Stimulated activated CD4-positive, alpha-beta T cell treated with anti-CD3 and anti-CD28 coated beads, Interleukin-1b, Interleukin-23, amount 100 ng/mL, for 1 hour (primary cell): ENCODE measurements at places on chromosomes 11 and 22.

GRCh38 chr11:103397369-103397768, 288.1 kb downstream of the DYNC2H1 start:
- no peak for DNase-seq

DNA sequence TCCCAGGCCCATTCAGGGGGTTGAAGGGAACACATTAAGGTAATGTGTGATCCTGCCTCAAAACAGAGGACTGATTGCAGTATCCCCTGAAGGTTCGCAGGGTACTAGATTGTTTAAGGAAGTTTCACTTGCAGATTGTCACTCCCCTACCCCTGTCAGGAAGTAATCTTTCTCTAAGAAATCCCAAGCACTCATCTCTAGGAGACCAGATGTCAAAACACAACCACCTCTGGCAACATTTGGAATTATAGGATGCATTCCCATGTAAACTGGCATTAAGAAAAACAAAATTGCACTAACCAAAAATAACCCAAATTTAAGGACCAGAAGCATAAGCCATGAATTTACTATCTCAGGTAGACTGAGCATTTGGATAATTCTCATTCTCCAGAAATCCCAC, 1.6 kb downstream of the MRPL17 start:
- no peak for DNase-seq

- DNase-seq = no peak
Measured at GRCh38 chr11:86758171-86758570, 42.2 kb upstream of the PRSS23 start.

DNA sequence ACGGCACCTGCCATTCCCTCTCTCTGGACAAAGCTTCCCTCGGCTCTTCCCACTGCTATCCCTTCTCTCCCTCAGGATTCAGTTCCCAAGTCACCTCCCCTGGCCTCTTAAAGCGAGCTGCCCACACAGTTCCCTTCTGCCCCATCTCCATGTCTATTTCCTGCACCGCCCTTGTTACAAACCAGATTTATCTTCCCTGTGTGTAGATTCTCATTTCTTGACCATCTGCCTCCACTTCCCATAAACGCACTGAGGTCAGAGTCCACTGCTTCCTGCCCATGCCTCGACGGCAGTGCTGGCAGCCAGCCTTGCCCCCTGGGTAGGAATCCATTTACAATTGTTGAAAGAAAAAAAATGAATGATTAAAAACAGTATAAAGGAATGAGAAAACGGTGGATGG, 11.6 kb upstream of the APOBEC3B start:
- DNase-seq = no peak

DNA sequence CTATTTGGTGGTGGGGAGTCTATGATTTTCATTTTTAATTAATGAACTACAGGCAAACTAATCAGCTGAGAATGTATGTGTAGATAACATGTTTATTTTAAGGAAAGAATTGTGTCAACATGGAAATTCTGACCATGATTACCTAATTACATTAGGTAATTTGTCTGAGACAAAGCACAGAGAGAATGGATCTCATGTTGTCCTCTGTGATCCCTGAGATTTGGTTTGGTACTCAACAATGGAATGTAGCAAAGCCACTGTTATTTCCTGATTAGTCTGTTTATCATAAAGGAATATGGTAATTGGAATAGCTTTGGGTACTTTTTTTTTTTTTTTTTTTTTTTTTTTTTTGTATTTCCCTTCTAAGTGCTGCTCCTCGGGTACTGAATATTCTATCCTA, 718.8 kb upstream of the ARHGAP42 start:
- DNase-seq = no peak

DNA sequence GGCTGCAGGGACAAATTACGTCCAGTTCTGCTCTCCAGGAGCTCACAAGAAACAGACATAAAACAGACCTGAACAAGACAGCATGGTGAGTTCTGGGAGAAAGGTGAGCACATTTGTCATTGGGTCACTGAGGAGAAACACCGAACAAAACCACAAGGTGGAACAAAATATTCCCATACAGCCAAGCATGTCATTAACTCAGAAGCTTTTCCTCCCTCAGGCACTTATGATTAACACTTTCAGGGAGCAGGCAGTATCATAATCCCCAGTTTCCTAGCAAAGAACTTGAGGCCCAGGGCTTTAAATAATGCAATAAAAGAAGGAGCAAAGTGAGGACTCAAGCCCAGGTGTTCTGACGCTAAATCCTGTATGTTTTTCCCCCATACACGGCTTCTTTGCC, 43.0 kb downstream of the P4HA3 start:
- DNase-seq = no peak

GRCh38 chr11:6671991-6672390, 11.1 kb downstream of the MRPL17 start:
- no peak for DNase-seq

DNA sequence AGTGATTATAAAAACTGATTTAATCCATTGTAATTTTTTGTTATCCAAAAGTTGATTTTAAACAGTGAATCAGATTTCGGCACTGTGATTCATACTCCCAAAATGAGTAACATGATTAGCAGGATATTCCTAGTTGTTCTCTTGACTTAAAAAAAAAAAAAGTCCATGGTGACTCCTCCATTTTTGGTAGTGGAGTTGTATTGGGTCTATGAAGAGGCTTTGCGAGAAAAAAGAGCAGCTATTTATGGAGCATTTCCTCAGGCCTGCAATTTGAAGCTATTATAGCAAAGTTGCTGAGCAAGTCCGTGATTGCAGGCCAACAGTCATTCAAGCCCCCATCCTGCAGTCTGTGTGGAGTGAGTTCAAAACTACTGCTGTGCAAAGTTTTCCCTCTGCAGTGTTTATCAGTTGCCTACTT, 28.8 kb downstream of the YAP1 start:
- DNase-seq = no peak

DNA sequence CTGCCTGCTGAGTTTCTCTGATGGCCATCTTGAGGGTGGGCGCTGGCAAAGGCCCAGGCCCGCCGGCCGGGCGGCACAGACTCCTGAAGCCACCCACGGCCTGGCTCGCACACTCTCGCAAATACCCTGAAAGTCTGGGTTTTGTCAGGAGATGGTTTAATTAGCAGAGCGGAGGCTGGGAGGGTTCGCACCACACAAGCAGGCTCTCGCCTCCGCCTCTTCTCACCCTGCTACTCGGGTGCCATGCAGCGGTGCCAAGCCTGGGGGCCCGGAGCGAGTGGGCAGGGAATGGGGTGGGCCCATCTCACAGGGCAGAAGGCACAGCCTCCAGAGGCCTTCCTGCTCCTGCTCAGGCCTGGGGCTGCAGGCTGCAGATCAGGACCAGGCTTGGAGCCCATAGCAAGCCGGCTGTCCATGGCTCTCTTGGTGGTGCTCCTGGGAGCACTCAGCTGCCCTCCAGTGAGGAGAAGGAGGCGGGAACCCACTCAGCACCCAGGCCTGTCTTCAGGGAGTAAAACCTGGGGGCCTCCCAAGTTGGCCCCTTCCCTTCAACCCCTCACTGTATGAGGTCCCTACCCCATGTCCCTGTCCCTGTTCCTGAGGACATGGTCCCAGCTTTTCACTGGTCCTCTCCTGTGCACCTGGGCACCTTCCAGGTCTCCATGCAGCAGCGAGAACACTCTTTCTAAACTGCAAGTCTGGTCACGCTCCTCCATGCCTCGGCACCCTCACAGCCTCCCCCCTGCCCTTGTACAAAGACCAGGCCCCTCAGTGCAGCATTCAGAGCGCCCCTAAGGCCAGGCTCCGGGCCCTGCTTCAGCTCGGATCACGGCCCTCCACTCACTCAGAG, 62.0 kb downstream of the FLRT1 start:
- no peak for DNase-seq

GRCh38 chr22:23858484-23858815, 775 bp downstream of the SLC2A11 start:
- no peak for DNase-seq
